NCI-H1092 treated with DMSO at 0.1 percent for 48 hours (cell line): ENCODE measurements at places on chromosomes 6 and 20.

- no peak for DNase-seq
These were observed 44.8 kb downstream of the MYB start for GRCh38 chr6:135225911-135226310.

GRCh38 chr6:96420294-96420693 is 101.3 kb upstream of the UFL1 start:
- no peak for DNase-seq

GRCh38 chr6:35330541-35331119 is 11.7 kb upstream of the PPARD start:
- DNase-seq, result no peak

DNA sequence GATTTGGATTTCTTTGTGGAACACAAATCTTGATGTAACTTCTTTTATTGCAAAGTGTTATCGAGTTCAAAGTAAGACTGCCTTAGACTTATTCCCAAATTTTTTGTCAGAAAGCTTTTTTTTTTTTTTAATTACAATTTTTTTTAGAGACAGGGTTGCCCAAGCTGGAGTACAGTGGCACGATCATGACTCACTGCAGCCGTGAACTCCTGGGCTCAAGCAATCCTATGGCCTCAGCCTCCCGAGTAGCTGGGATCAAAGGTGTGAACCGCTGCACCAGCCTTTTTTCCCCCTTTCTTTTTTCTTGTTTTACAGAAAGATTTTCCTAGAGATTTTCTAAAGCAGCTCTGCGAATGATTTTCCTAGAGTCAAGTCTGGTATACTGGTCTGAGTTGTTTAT is 2.8 kb downstream of the RIOK1 start:
- no peak for DNase-seq

GRCh38 chr20:44908987-44909871 is 631 bp upstream of the PABPC1L start:
- no peak for DNase-seq

GRCh38 chr20:38167851-38168760 is 3.0 kb upstream of the TGM2 start:
- DNase-seq, result no peak

DNA sequence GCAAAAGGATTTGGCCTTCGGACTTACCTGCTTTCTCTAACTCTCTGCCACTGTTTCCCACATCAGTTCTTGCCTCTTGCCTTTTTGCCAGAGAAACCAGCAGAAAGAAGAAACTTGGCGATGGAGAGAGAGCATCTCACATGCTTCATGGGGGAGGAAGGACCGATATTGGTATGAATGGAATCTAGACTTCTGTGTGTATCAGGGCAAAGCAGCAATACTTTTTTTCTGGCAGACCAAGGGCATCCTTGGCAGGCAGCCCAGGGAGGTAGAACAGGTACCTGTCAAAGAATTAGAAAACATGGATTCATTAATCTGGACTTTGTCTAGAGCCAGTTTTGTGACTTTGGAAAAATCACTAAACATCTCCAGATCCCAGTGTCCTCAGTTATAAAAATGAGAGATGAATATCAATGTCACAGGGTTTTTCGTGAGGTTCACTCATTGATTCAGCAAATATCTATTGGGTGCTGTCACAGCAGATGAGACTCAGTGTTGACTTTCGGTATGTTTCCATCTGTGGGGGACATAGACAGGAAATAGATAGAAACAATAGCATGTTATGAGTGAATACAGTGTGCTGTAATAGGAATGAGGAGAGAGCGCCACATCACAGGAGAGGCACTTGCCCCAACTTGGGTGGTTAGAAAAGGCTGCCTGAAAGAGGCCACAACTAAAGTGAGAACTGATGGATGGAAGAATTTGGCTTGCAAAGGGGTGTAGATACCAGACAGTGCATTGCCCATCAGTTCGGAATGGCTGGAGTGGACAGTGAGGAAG is 114.1 kb downstream of the CD83 start:
- no peak for DNase-seq

DNA sequence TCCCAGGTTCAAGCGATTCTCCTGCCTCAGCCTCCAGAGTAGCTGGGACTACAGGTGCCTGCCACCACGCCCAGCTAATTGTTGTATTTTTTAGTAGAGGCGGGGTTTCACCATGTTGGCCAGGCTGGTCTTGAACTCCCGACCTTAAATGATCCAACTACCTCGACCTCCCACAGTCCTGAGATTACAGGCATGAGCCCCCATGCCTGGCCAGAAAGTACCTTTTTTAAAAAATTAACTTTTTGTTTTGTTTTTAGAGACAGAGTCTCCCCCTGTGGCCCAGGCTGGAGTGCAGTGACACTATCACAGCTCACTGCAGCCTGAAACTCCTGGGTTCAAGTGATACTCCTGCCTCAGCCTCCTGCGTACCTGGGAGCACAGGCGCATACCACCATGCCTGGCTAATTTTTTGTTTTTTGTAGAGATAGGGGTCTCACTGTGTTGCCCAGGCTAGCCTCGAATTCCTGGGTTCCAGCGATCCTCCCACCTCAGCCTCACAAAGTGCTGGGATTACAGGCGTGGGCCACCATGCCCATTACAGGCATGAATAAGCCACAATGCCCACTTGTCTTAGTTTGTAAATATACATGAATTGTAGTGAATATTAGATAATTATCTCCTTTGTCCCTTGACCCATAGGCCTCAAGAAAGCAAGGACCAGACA is 17.4 kb upstream of the EEF1A1 start:
- no peak for DNase-seq

- DNase-seq, result no peak
These were observed 54.1 kb downstream of the RBM38 start for GRCh38 chr20:57445298-57445697.

- peak; percentile 55 for DNase-seq
These were observed at the start of gene ULBP1 for GRCh38 chr6:149963462-149964307. TSS of gene ULBP1 (plus strand) at chr6:149963943. CDS start at chr6:149964050, 107 bp downstream.

DNA sequence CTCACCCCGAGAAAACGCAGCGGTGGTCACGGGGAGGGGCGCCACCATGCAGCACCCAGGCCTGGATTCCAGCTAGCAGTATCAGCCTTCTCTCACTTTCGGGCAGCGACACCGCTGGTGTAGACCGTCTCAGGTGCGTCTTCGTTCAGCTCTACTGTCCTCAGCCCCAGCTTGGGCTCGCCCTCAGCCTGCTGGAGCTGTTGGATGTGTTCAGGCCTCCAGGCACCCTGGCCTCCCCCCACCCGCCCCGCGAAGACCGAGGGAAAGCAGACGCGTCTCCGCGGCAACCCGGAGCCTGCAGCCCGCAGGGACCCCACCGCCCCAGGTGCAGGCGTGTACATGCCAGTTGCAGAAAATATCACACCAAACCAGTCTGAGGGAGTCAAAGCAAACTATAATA is 60.8 kb upstream of the CARMIL1 start:
- peak; percentile 13 for DNase-seq

DNA sequence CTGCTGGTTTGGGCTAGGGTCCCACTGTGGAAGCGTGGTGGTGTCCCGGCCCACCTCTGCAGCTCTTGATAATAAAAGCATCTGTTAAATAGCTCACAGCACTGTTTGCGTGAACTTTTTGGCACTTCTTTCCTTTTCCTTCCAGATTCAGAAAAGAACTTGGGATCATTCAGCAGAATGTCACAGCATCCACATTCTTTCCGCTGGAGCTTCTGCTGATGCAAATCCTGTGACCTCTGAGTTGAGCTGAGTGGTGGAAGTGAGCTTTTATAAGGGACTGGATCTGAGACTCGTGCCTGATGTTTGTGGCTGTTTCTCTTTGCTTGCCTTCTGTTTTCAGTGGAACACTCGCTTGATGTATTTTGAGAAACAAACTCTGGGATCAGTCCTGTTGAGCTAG is 3.9 kb downstream of the OSBPL2 start:
- no peak for DNase-seq

DNA sequence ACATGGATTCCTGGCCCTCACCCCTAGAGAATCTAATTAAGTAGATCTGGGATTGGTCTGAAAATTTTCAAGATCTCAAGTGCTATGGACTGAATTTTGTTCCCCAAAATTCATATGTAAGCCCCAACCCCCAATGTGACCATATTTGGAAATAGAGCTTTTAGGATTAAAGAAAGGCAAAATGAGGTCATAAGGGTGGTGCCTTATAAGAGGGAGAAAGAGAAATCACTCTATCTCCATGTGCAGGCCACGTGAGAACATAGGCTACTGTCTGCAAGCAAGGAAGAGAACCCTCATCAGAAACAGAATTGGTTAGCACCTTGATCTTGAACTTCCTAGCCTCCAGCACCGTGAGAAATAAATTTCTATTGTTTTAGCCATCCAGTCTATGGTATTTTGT is 8.5 kb upstream of the DSE start:
- DNase-seq, result no peak

GRCh38 chr6:108795814-108796213 is 52.4 kb upstream of the ARMC2 start:
- DNase-seq, result no peak

DNA sequence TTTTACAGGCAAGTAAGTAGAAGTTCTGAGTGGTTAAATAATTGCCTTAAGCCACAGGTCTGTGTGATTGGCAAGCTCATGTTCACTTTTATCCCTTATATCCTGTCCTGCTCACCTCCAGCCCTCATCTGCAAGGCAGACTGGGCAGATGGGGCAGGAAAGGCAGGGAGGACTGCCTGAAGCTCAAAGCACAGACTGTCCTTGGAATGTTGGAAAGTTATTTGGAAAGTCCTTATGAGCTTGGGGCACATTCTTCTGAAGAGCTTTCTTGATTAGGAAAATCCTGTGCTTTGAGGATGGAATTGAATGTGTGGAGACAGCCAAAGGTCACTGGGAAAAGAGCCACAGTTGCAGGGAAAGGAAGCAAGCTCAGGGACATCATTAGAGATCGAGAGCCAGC is 48.9 kb upstream of the STK35 start:
- no peak for DNase-seq

GRCh38 chr6:122984393-122984792 is 11.6 kb upstream of the CLVS2 start:
- no peak for DNase-seq

DNA sequence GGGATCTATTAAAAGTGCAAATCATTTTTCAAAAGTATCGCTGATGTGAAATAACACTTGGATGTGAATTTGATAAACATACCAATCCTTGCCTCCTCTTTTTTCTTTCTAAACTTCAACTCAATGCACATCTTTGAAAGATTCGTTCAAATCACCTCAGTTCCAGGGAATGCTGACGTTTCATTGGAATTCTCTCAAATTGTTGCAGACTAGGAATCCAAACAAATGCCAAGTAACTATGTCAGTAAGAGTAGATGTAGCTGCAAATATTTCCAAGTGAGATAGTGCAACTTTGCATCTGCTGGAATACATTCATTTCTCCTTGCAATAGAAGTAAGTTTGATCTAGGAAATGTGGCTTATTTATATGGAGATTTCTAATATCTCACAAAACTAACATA is 220.7 kb downstream of the FUT9 start:
- no peak for DNase-seq

GRCh38 chr6:145977881-145978280 is 13.7 kb upstream of the SHPRH start:
- no peak for DNase-seq

DNA sequence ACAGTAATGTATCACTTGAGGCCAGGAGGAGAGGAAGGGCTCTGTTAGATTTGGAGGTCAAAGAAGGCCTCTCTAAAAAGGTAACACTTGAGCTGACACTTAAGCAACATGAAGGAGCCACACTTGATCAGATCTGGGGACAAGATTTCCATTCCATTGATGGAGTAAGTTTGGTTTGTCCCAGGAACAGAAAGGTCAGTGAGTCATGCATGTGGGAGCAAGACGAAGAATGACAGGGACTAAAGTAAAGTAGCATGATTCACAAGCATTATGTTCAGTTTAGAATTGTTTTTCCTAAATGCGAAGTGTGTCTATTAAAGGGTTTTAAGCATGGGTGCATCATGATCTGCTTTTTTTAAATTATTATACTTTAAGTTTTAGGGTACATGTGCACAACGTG is 47.4 kb downstream of the COL21A1 start:
- no peak for DNase-seq

GRCh38 chr6:30157999-30158398 is 3.0 kb downstream of the TRIM10 start:
- DNase-seq, result no peak

DNA sequence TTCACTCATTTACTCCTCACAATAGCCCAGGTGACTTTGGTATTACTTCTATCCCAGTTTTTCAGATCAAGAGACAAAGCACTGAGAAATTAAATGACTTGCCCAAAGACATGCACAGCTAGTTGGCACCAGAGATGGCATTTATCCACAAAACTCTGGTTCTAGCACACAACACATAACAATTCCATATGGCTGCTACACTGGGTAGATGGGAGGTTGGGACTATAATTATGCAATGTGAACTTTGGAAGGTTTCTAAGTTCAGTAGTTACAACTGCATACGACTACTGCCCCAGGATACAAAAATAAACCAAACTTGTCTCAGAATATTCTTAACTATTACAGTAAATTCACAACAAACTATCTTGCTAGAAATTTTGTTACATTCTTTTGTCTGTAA is 54.2 kb upstream of the MLIP start:
- no peak for DNase-seq

DNA sequence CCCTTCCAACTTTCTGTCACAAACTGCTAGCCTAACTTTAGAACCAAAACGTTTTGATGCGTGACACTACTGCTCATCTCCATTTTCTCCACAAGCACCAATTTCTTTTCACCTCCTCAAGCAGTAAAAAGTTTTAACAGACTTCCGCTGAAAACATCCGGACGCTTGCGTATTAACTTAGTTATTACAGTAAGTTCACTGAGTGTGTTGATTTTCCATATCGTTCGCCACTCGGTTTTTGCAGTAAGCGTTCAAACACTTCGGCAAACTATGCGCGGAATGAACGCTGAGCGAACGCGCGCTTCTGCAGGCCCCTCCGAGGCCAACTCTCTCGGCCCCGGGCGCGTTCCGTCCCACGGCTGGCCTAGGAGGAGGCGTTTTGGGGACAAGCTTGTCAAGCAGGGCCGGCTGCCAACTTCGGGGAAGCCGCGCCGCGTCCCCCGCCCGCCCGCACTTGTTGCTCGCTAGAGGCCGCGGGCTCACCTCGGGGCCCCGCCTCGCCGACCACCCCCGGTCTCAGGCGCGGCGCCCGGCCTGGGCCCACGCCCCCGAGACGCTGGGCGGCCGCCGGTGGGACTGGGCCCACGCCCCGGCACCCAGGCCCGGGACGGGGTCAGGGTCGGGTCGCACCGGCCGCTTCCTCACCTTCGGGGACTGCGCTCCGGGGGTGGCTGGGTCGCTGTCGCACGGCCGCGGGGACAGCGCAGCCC is 945 bp downstream of the PHF10 start:
- peak; percentile 56 for DNase-seq

- no peak for DNase-seq
These were observed 213.8 kb downstream of the IBTK start for GRCh38 chr6:82033631-82034211.

DNA sequence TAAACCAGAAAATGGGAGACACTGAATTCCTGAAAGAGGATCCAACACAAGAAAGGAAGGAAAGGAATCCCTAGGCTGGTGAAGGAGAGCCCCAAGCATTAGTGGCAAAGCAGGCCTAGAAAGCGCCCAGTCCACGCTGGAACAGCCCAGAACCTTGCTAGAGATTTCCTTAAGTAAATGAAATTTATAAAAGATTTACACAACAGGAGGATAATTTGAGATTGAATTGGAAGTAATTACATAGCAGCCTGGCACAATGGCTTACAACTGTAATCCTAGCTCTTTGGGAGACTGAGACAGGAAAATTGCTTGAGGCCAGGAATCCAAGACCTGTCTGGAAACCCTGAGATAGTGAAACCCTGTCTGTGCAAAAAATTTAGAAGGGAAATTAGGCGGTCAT is 26.8 kb upstream of the C20orf144 start:
- no peak for DNase-seq

GRCh38 chr20:50844430-50845100 is 49.7 kb downstream of the BCAS4 start:
- DNase-seq, result no peak
